Activated T-cell treated with anti-CD3 and anti-CD28 coated beads for 24 hours (primary cell): ENCODE measurements at places on chromosomes 7 and 10.

DNA sequence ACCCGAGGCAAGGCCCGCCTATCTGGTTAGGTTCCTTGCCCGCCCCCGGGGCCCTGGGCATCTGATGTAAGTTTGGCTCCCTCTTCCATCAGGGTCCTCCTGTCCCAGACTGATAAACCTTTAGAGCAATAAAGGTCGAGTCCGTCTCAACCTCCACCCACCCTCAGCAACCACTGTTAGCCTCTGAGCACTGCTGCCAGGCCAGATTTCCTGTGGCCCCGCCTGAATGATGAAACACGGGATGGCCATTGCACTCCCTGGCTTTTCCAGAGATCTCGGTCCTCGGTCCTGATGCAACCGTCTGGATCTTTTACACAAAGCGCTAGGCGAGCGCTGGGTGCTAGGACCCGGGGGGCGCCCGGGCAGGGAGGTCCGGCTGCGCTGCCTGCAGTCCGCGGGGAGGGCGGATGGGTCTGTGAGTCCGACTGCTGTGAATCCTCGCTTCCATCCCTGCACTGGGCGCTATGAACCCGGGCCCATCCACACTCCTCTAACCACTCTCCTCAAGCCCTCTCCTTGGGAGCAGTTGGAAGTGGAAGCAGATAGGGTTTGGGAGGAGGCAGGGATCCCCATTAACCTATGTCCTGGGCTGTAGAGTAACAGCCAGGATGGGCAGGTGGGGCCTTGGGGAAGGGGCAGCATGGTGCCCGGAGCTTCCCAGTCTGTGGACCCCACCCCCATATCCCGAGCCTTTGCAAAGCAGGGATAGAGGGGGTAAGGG is 875 bp upstream of the DDIT4 start:
- no peak for DNase-seq

DNA sequence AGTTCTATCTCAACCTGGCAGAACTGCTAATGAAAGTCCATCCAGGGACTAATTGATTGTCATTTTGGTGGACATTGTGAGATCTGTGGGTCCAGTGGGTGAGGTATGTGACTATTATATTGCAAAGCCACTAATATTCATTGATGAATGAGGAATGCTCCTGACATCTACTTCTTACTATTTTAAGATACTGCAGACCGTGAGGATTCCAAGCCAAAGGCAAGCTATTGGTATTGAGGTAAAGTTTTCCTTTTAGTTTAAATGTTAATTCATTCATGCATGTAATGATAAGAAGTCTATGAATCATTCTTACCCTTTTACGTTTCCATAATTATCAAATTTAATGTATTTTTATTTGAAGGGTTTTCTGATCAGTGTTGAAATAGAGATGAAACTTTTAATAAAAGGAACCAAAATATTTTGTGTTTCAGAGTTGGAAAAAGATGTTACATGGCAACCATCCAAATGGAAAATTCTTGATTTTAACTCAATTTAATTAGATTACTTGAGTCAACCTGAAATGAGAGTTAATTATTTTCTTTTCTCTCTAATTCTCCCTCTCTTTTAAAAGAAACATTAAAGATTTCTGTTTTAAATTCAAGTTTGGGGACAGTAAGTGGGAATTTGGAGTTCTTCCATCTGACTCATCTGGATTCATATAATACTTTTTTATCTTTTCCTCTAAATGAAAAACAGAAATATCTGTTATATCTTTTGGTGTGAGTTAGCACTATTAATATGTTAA is 39.6 kb downstream of the NUP205 start:
- DNase-seq = no peak

GRCh38 chr7:143096146-143096545 is 35.7 kb upstream of the PIP start:
- DNase-seq = no peak

DNA sequence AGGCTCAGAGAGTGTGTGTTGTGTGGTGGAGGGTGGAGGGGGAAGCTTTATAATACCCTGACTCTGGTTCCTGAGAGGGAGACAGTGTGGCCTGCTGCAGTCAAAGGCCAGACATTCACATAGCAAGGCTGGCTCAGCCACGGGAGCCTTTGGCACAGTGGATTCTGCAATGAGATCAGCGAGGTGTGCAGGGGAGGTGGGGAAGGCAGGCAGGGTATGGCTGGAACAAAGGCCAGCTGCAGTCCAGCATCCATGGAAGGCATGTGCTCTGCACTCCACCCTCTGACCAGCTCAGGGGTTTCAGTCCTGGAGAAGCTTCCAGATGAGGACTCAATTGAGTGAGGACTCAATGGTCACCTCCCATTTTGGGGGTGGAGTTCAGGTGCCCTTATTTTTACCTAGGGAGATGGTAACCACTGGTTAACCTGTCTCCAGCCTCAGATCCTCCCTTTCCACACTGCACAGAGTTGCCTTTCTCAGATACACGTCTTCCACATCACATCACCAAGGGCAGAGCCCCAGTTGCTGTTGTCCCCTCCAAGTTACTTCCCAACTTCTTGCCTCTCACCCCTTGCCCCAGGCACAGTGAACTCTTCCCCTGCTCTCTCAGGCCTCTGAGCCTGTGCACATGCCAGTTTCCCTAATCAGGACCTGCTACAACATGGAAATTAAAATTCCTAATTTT is 504.9 kb downstream of the GRID1 start:
- DNase-seq = no peak

- no peak for DNase-seq
Observed at GRCh38 chr10:29794776-29795611, 160.2 kb upstream of the SVIL start.

DNA sequence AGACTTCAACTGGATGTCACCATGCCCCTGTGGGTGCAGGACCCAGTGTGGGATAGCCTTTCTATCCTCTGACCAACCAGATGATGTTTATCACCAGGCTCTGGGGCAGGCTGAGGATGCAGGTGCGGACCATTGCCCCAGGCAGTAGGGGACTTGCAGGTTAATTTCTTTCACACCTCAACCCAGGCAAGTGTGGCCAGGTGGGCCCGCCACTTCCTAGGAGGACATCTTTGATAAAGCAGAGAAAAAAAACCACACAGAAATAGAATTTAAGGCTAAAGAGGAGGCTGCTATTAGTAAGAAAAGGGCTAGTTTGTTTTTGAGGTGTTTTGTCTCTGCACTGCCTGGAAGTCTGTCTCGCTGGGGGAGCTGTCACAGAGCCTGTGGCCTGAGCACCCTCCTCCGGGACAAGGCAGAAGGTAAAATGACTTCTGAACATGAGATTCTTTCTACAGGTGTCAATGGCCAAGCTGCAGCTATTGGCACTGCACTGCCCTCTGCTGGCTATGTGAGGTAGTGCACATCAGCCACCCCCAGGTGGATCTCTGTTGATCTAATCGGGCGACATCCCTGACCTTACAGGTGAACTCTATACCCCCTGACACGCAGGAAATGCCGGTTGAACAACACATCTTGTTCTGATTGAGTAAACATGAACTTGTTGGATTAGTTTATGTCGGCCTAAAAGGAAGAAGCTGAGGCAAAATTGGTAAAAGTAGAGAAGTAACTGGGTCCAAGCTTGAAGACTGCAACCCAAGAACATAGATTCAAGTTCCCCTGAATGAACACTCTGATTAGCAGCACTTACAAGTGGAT is 21.0 kb downstream of the UPP1 start:
- DNase-seq = peak; percentile 80

- no peak for DNase-seq
Observed at GRCh38 chr7:100856871-100857282, 4.4 kb downstream of the SLC12A9 start.

DNA sequence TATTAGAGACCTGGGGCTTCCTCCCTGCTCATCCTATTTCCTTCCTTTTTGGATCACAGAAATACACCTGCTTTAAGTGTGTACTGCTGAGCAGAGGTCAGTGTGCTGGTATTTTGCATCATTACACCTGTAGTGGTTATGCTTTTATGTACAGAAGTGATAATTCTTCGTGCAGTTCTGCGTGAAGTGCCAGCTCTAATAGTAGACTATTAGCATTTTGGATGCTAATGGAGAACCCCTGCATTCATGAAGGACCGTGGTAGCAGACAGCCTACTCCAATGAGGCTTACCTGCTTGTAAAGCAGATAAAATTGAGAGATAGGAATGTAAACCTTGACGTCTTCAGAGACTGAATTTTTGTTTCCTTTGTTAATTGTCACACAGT is 114.3 kb downstream of the CDK14 start:
- no peak for DNase-seq

- DNase-seq = no peak
Observed at GRCh38 chr10:11170993-11171851, 153.6 kb downstream of the CELF2 start.

GRCh38 chr7:30436518-30436917 is 42.1 kb downstream of the NOD1 start:
- DNase-seq = no peak

GRCh38 chr7:91067242-91067641 is 197.0 kb upstream of the FZD1 start:
- no peak for DNase-seq

DNA sequence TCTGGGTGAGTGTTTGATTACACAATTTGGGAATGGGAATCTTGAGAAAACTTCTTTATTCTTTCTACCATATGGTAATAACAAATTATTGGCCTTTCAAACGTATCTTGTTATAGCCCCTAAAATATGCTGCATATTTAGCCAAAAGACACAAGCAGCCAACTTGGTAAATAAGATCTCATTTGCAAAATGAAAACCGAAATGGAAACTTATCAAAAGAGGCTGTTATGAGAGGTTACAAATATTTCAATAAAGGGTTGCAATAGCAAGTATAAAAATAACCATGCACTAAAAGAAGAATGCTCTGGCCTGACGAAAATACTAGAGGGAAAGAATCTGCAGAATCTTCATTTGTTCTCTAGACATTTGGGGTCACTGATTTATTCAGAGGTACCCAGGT is 259.5 kb upstream of the LRRN3 start:
- DNase-seq = no peak

DNA sequence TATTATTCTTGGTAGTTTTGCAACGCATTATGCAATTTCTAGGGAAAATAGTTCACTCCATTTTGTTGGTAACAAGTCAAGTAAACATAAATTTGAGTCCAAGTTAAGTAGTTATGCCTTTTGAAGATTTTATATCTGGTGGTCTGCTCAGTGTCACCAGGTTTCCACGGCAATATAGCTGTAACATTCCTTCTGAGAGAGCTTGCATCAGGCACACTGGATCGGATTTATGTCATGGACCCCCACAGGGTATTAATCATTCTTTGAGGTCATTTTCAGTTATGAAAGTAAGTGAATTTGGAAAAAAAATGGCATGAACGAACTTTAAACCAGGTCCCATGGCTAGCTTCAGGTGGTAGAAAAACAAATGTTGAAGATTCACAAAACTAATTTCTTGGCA is 136.3 kb downstream of the POLR1F start:
- DNase-seq = no peak

- DNase-seq = no peak
Observed at GRCh38 chr7:111190804-111191203, 99.9 kb downstream of the LRRN3 start.

- no peak for DNase-seq
Observed at GRCh38 chr7:123096434-123096833, 100.9 kb upstream of the TAS2R16 start.

DNA sequence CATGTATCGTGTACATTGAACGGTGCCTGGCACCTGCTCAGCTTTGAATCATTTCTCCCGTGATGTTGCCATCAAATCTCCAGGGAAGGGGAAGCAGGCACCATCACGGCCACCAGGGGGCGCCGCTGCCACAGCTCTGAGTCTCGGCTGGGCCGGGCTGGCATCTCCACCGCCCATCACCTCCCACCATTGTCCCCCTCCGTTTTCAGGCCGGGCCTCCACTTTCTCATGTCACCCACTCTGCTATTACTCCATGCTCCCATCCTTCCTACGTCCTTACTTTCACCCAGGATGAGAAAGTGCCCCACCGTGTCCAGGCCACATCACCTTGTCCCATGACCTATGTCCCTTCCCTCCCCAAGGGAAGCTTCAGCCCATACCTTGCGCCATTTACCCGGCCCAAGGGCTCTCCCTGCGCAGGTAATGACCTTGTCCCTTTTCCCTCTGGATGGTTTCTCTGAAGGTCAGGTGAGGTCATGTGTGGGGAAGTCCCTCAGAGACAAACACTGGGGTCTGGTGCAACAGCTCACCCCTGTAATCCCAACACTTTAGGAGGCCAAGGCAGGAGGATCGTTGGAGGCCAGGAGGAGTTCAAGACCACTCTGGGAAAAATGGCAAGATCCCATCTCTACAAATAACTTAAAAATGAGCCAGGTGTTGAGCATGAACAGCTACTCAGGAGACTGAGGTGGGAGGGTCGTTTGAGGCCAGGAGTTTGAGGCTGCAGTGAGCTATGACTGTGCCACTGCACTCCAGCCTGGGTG is 31.8 kb upstream of the OCM2 start:
- peak; percentile 69 for DNase-seq

GRCh38 chr7:3210531-3210930 is 90.5 kb upstream of the SDK1 start:
- DNase-seq = no peak

DNA sequence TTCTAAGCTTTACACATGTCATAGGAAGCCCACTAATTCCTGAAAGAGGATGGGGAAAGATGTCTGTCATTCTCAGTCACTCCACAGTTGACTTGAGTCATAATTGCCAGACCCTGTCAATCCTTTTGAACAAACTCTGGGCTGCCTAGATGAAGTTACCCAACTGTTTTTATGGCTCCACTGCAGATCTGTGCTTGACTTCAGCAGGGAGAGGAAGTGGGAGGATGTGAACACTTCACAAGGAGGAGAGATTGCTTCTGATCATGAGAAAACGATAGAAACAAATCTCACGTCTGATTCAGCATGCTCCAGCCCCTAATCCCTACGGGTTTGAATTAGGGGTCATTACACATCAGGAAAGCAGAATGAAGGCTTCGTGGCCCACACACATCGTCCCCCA is 596.6 kb upstream of the CELF2 start:
- no peak for DNase-seq

DNA sequence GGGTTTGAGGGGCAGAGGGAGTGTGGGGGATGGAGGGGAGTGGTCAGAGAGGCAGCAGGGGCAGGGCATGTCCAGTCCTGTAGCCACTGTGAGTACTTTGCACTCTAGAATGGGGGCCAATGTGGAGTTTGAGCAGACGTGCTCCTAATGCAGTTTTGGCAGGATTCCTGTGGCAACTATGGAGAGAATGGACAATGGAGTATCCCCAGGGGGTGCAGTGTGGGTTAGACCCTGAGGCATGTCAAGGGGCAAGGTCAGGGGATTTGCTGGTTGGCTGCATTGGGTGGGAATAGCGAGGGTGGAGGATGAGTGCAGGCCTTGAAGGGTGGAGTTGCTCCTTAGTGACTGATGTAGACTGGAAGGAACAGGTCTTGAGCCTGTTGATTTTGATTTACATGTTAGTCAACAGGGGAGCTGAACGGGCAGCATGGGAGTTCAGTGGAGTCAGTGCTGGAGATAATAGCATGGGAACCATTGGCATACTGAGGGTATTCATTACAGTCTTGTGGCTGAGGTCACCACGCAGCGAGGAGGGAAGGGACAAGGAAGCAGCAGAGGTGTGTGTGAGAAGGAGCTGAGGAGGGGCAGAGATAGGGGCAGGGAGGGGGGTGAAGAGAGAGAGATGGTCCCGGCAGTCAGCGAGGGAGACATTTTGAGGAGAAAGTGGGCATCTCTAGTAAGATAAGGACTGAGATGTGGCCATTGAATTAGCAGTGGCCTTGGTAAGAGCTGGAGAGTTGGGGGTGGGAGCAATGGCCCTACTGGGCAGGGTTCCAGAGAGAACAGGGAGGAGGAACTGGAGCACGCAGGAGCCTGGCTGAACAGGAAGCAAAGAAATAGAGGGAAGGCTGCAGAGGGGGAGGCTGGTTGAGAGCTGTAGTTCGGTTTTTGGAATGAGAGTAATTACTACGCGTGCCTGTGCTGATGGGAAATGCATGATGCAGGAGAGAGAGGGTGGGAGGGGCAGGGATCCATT is 112.7 kb downstream of the CCNY start:
- no peak for DNase-seq

- no peak for DNase-seq
Observed at GRCh38 chr7:84624527-84624926, 429.9 kb upstream of the SEMA3A start.
